Activated B cell treated with CpG ODN at 0.5 μM for 24 hours (primary cell): ENCODE measurements at places on chromosomes 12 and 14. TPM values are rescaled to one million over a fixed set of nuclear protein-coding genes. Genes with fewer than 3 reads are reported as not detected.

DNA sequence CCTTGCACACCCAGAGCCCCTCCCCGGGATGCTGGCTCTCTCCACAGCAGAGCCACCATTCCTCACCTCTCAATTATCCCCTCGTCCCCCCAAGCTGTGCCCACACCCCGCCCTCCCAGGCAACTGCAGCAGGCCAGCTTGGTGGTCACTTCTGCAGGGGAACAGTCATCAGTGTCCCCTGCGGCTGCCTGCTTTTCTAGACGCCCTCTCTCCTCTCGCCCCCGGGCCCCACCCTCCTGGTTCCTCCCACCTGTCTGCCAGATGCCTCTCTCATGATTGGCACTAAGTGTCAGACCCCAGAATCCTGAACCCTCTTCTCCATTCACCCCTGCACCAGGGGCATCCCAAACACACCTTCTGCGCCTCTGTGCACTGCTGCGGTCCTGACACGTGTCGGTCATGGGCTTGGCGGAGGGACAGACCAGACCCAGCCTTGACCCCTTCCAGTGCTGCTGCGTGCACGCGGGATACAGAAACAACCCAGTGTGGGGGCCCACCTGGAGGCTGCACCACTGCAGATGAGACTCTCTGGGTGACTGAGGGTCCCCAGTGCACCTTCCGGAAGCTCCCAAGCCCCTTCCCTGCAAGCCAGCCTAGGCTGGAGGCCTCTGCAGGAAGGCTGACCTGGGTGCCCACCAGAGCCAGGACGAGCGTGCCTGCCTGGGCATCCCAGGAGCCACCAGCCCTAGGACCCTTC lies 99.5 kb downstream of the SETD3 start:
- no peak for DNase-seq

DNA sequence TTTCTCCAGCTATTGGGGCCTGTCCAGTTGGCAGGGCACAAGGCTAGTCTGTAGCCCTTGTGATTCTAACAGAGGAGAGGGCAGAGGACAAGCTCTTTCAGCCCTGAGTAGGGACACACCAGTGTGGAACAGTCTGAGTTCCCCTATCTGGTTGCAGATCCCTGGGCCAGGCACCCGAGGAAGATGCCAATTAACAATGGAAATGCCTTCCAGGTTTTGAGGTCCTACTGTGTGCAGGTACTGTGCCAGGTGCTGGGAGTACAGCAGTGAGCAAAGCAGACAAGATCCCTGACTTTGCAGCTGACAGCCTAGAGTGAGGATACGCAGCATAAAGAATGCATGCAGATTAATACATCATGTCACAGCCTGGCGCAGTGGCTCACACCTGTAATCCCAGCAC lies 17.1 kb downstream of the DTX1 start:
- DNase-seq: no peak

GRCh38 chr14:53327716-53328115 lies 174.6 kb upstream of the DDHD1 start:
- no peak for DNase-seq

B4GALNT3 gene
- 0.17 TPM in 1 of 2 replicates, not detected in the other for total RNA-seq

RNASE13 gene
- not detected in 2 replicates for total RNA-seq

GRCh38 chr14:91135039-91135438 lies 21.2 kb downstream of the DGLUCY start:
- no peak for DNase-seq

KRT71 gene
- total RNA-seq: not detected in 2 replicates

DNA sequence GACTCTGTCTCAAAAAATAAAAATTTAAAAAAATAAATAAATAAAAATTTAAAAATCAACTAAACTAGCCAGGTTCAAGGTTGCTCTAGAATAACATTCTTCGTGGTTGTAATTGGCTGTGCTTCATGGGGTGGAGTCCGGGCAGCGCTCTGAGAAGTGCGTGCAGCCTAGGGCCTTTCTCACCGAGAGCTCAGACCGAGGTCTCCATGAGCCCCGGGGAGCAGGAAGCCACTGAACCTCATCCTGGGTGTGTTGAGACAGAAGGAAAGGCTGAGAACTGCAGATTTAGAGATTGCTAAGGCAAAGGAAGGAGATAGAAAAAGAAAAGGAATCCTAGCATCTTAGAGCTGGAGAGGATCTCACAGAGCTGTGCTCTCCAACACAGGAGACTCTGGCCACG lies 14.7 kb downstream of the P2RX4 start:
- DNase-seq: no peak

DNA sequence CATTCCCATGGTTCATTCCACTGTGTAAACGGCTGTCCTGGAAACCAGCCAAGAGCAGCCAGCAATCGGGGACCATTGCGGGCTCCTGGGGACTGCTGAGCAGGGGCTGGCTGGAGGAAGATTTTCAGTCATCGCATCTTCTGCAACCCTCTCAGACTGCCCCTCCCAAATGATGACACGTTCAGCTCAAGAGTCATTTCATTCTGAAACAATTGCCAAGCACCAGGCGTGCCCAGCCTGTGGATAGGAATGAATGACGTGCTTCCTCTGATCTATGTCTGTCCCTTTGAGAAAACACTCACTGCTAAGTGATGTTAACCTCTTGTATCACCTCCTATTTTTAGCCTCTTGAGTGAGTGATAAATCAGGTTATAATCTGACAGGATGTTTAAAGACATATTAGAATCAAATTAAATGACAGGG lies 62.0 kb downstream of the NDUFA12 start:
- DNase-seq: no peak

DNA sequence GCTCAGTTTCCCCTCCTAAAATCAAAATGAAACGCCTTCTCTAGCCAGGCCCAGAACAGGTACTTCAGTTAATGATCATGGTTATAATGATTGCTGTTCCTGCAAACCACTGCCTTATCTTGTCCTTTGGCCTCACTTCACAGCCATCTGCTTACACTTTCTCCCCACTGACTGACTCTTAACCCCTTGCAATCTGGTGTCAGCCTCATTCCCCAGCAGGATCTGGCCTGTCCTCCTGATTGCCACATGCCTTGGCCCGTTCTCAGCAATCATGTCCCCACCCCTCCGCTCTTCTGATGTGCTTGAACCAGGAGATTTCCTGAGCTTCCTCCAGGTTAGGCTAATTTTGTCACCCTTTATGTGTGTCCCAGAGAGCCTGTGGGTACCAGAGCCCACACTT lies 64.5 kb downstream of the KCNA1 start:
- no peak for DNase-seq

- no peak for DNase-seq
These were observed 35.8 kb upstream of the PRKAB1 start for GRCh38 chr12:119631930-119632678.

LRP6 gene
- total RNA-seq: 1.4 and 1.5 TPM in 2 replicates

ADIPOR2 gene
- 43.0 and 43.1 TPM in 2 replicates for total RNA-seq

RND1 gene
- total RNA-seq: 4.9 and 5.9 TPM in 2 replicates

DNA sequence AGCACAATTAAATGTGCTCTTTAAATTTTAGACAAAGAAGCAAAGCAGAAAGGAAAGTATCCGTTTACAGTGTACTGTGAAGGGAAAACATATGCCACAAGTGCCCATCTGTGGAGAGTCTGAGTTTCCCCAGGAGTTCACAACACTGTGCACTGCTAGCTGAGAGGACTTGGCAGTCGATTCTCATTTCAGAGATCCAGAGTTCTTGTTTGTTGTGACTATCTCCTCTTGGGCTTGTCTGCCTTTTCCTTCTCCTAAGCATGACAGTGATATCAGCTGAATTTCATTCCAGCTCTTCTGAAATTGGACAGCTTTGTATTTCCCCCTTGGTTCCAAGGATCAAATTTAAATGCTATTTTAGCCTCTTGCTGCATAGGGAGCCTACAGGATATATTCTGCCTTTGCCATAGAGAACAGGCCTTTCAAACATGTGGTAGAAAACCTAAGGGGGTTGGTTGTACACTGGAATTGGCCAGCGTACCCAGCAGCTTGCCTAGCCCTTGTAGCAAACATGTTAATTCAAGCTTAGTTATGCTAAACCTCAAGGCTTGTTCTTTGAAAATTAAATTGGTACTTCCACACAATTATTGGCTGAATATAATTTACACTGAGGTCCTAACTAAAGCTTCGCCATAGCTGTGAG lies 259.2 kb upstream of the NOVA1 start:
- DNase-seq: no peak

- DNase-seq: no peak
These were observed 1.1 kb upstream of the HOMEZ start for GRCh38 chr14:23286902-23287479.

CCDC88C gene
- total RNA-seq: 153 and 164 TPM in 2 replicates

DNA sequence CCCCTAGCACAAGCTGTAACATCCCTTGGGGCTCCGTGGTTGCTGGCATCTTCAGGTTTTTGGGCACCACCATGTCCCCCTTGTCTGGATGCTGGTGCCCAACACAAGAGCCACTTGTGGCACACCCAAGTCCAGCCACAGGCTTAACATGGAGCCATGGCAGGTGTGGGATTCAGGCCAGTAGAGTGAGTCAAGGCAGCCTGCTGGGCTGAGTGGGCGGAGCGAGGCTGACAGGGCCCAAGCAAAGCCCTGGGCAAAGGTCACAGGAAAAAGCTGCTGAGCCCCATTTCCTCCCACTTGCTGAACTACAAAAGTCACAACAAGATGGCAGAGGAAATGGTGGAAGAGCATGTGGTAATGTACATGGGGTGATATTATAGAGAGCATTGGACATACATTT lies 950.7 kb upstream of the FLRT2 start:
- DNase-seq: no peak

GRCh38 chr14:75279763-75280290 lies 1.2 kb downstream of the FOS start:
- no peak for DNase-seq

DNA sequence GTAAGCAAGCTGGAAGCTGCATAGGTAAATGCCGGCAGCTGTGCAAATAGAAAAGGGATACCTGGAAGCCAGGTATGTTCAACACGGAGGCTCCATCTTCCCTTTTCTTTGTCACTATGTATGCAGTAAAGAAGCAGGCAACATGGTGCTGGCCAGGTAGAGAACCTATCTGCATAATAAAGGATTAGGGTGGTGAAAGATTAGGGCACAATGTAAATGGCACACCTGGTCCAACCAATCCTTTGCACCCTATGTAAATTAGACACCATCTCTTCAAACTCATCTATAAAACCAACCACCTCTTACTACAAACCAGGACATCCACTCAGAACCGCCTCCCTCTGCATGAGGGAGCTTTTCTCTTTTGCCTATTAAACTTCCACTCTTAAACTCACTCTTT lies 32.3 kb downstream of the RPS29 start:
- no peak for DNase-seq

SMCO3 gene
- total RNA-seq: not detected in 2 replicates

DNA sequence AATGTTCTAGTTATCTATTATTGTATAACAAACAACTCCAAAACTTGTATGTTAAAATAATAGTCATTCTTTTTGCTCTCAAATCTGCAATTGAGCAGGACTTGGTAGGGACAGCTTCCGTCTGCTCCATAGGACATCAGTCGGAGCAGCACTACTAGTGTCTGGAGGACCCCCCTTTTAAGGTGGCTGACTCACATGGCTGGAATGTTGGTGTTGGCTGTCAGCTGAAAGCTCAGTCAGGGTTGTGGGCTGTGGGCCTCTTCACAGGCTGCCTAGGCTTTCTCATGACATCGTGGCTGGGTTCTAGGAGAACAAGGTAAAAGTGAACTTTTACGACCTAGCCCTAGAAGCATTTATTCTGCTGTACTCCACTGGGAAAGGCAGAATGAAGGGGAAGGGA lies 160.6 kb downstream of the ANO4 start:
- no peak for DNase-seq

INHBC gene
- total RNA-seq: 0.10 TPM in 1 of 2 replicates, not detected in the other

- no peak for DNase-seq
These were observed 66.6 kb downstream of the CLMN start for GRCh38 chr14:95253039-95253630.

GRCh38 chr12:116136340-116136739 lies 141.2 kb downstream of the MED13L start:
- DNase-seq: no peak

DNA sequence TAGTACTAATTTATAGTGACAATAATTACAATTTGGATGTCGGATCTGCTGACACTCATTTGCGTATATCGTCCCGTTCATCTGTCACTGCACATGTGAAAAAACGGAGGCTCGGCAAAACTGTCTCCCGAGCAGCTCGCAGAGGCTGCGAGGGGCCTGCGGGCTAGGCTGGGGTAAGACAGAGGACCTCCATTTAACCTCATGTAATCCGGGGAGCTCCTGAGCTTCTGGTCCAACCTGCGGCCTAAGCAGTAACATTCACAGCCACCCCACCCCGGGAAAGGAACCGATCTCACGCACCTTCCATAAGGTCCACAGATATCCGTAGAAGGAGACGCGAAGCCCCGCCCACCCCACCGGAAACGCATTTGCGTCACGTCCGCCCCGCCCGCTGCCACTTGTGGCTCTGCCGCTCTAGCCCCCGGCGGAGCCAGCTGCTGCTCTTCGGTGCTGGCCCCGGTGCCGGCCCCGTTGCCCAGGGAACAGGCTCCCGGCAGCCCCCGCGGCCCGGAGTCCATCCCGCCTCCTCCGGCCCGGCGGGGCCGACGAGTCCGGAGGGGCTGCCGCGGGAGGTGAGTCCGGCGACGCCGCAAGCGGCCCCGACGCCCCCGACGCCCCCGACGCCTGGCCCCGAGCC lies at the start of the genes CINP and TECPR2:
Gene CINP, minus strand, starts transcription at position 346 of the 637 bp plus-strand sequence. Its CDS starts 39 bp downstream, at position 307.
Gene TECPR2, plus strand, starts transcription at position 397 of the 637 bp plus-strand sequence. CDS start 13,781 bp downstream, outside the sequence.
- peak; percentile 92 for DNase-seq

GRCh38 chr14:72516936-72517700 lies 376.8 kb downstream of the DPF3 start:
- peak; percentile 56 for DNase-seq

GRCh38 chr12:97336900-97337751 lies 125.5 kb upstream of the RMST start:
- DNase-seq: no peak

- DNase-seq: no peak
These were observed 44.2 kb downstream of the CLMN start for GRCh38 chr14:95275494-95275893.

TEX52 gene
- not detected in 2 replicates for total RNA-seq

DNA sequence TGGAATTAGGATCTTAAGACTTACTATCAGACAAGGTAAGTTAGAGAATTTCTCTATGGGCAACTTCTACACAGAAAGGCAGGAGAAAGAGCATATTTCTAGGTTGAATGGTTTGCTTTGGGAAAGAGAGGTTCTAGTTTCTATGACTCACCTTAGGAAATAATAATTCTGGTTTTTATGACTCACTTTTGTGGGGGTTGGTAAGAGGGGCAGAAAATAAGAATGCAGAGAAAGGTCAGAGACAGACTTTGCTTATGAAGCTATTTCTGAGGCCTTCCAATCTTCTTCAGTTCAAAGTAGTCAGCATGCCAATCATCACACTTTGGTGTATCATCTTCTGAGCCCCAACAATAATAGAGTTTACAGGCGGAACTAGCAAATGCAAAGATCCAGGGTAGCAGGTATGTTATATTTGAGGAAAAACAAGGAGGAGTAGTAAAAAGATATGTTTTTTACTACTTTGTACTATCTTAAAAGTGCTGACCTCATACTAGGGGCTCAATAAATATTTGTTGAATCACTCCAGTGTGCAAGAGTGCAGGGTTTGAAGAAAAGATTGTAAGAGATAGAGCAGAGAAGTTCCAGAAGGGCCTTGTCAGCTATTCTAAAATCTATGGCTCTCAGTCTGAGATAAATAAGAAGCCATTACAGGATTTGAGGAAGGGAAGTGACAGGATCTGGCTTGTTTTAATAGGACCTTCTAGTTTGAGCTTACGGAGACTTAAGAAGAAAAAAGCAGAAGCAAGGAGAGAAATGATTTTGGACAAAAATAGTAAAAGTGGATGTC lies 56.7 kb upstream of the LRFN5 start:
- DNase-seq: no peak

SERPINA9 gene
- total RNA-seq: 0.24 and 0.40 TPM in 2 replicates

GRCh38 chr12:2391740-2392331 lies 339.0 kb downstream of the CACNA1C start:
- no peak for DNase-seq

- DNase-seq: no peak
These were observed 55.2 kb upstream of the NTF3 start for GRCh38 chr12:5376591-5377207.
